ENCODE measurements at places on chromosomes 2 and 18.
A peak's percentile ranks its signal among the peaks of the same experiment; 100 is the strongest.

- no peak for DNase-seq
These were observed 296.5 kb upstream of the THSD7B start for GRCh38 chr2:136468799-136469369.

GRCh38 chr2:232574674-232575403, 24.4 kb downstream of the EIF4E2 start:
- no peak for DNase-seq

- DNase-seq, result no peak
These were observed at the start of gene IL1RN for GRCh38 chr2:113126845-113127645. Gene IL1RN (plus strand): TSS chr2:113127598. CDS start chr2:113127625, 27 bp downstream.

DNA sequence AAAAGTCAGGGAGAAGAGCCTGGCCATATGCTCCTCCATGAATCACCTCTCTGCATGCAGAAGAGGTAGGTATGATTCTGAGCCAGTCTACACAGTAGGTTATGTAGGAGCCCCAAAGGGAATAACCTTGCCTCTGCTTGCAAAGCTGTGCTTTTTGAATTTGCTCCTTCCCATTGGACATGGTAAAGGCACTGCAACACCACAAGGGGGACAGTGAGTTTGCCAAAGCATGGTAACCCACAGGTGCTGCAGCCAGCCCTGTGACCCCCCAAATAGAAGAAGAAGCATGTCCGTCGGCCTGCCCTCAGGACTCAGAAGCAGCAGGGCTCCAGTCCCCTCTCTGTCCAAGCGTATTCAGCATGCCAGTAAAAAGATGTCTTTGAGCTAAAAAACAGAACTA, 51.0 kb upstream of the BCL2L11 start:
- DNase-seq, result no peak

- no peak for DNase-seq
These were observed 232.2 kb downstream of the THSD7B start for GRCh38 chr2:136997557-136997956.

GRCh38 chr2:67516899-67517530, 119.9 kb downstream of the ETAA1 start:
- no peak for DNase-seq

DNA sequence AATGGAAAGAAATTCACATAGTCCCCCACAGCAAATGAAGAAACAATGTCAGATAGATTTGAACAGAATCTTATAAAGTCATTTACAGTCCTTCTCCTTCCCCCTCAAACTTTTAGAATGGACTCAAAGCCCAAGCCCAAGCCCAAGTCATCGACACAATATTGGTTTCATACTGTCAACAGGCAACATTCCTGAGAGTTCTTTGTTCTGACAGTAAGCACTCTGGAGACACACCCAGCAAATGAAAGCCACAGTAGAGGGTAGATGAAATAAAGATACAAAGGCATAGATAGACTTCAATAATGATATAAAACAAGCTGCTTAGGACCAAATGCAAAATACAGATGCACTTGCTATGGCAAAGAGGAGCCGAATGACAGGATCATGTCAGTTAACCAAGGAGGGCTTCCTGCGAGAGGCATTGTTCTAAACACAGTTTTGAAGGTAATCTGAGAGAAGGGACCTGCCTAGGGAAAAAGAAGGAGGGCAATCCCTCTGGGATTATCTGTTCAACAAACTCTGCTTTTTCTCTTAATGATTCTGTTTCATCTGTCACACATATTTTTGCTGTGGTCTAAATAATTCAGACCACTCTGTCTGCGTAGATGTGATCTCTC, 97.1 kb upstream of the MAP4K3 start:
- DNase-seq, result no peak

- DNase-seq, result no peak
These were observed 134.0 kb downstream of the PTGR3 start for GRCh38 chr18:75075016-75075305.

- DNase-seq, result no peak
These were observed 60.6 kb downstream of the IL1R2 start for GRCh38 chr2:102052365-102052764.

- no peak for DNase-seq
These were observed 117.4 kb downstream of the NEB start for GRCh38 chr2:151616760-151617339.

- DNase-seq, result no peak
These were observed 3.7 kb downstream of the DYM start for GRCh38 chr18:49456794-49457193.

DNA sequence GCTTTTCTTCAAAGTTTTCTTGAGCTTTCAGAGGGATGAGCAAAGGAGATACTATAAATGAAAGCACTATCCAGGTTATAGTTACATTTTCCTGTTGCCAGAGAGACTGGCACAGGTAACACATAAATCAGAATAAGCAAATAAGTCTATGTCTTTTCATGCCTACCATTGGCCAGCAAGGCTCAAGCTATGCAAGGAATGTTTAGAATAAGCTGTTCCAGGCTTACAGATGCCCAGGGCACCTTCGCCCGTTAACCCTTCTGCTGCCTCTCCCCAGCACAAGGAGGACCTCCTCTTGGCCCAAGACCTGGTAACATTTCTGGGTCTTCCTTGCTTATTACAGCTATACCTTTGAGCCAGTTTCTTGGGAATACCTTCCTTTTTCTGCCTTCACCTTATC, 233.7 kb upstream of the MEIS1 start:
- DNase-seq, result no peak

GRCh38 chr2:124476291-124476690, 451.2 kb downstream of the CNTNAP5 start:
- no peak for DNase-seq

- peak; percentile 70 for DNase-seq
These were observed 89.6 kb downstream of the ITGB1BP1 start for GRCh38 chr2:9333591-9334171.

DNA sequence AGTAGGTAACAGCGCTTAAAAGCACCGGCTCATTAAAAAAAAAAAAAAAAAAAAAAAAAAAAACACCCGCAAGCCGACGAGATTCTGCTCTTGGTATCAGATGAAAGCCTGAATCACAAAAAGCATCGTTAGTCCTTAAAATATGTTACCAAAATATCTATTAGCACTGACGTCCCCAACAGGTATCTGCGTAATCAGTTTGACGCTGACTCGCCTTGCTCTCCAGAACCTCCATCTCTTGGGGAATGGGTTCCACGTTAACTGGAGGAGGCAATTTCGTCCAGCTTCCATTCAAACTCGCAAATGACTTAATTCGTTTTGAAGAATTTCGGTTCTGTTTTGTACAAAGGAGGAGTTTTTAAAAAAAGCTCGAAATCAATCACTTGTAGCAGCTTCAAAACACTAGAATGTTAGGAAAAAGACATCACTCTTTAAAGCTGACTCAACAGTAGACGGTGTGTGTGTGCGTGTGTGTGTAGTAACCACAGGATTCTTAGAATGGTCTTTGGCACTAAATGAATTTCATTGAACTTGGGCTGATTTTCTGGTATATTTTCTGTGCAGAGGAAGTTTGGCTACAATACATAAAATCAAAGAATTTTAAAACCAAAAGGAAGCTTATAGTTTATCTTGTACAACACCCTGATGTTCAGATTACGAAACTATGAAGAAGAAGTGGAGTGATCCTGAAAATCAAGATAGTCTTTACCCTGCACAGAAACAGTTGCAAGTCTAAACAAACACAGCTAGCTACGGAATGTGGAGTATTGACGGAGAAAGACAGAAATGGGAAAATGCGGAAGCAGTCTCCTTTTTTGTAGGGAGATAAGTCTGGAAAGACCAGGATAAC, 1.1 kb upstream of the PGAP1 start:
- DNase-seq, result no peak

DNA sequence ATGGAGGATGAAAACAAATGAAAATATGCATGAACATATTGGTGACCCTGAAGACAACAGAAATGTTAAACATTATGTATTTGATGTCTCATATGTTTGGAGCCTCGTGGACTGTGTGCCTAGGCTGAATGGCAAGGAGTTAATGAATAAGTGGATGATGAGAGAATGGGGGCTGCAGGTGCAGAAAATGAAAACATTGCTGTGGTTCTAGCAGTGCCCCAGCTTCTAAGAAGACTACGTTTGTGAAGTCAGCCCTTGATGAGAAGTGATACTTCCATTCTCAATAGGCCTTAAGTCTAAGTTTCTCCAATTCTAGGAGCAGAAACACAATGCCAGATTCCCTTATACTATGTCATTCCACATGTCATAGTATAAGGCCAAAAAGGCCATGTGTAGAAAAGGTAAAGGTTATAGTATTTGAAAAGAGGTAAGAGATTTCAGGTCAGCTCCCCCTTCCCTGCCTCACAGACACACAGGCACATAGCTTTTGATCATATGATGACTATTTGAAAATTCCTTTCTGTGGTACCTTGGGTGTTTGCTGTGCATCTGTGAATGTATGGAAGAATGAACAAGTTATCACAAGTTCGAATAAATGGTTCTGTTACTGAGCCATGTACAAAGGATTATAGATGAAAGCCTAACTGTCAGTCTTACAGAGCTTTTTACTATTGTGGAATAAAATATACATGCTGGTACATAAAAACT, 280.8 kb downstream of the SETBP1 start:
- DNase-seq, result no peak

DNA sequence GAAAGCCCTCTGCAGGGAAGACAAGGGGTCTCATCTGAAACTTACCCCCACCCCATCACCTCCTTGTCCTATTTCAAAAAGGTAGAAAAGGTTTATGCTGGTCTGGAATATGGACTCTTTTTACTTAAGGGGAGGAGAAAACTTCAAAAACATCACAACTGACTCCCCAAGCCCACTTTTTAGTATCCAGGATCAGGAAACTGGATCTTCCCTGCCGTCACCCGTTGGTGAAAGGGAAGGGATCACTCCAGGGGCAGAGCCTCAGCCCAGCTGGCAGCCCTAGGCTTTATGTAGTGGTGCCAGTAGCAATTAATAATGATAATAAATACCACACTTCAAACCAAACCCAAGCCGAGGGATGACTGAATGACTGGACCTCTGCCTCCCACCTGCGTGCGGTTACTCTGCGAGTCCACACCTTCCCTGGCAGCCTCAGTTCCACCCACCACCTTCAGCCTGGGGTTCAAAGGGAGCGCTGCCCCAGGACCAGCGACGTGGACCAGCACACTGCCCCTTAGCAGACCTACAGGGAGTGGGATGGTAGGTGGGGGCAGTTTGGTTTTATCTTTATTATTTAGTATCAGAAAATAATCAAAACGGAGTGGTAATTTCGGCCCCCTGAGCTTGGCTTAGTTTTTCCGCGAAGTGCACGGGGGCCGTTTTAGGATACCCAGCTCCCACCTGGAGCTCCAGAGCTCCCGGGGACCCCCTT, 4.9 kb upstream of the GATA6 start:
- no peak for DNase-seq

DNA sequence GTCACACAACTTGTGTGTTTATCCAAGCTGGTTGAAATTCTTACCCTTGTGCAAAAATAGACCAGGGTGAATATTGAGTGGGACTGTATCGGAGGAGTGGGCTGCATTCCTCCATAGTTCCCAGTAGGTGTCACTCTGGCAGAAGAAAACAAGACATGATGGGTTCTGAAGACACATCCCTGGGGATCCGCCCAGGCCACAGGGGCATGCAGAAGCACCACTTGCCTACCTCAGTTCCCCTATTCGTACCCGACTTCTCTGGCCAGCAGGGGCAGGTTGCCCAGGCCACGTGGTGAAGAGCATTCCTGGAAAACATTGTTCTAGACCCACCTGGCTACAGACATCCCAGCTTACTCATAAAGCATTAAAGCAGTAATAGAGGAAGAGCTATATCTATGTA, 168.2 kb downstream of the FAM210A start:
- no peak for DNase-seq

DNA sequence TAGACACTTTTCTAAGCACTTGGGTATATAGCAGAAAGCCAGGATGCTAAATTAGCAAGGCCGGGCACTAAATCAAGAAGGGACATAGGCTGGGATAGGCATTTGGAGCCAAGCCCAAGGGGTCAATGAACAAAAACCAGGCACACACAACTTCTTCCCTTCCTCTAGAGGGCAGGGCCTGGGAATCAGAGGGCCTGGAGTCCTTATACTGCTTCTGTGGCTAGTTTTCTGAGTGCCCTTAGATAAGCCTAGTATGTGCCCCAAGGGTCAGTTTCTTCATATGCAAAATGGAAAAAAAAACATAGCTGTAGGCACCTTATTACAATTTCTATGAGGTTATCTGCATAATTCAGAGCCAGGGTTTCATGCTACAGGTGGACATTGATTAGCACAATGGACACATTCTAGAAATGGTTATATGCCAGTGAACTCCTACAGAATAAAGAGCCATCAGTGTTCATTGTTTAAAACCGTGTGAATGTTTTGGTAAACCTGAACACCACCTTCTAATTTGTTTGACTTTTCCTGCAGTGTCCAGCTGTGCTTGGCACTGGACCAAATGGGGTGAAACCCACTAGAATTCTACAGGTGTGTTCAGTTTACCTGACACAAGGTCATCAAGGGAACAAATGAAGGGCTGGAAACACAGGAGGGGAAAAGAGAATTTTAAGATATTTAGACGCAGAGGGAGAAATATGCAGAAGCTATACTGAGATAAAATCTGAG, 49.6 kb downstream of the PAX8 start:
- DNase-seq, result no peak

DNA sequence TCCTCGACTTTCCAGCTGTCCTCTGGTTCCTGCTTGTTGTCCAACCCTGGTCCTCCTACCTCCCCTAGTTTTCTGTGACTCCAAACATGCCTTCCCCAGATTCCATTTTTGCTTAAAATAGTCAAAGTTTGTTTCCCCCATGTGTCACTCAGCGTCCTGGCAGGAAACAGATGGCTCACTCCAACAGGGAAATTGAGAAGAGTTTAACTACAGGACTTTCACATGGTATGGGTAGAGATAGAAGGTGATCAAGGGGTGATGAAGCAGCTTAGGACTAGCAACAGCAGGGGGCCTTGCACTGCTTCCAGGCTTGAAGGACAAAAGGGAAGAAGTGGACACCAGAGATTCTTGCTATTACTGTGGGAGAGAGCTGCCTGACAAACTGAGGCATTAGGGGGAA, 6.1 kb upstream of the CUL3 start:
- DNase-seq, result no peak

GRCh38 chr2:160006475-160006874, 55.9 kb downstream of the PLA2R1 start:
- DNase-seq, result no peak

GRCh38 chr18:7388741-7389140, 157.9 kb downstream of the LRRC30 start:
- no peak for DNase-seq

- DNase-seq, result no peak
These were observed 73.2 kb downstream of the CERS6 start for GRCh38 chr2:168529054-168529833.

GRCh38 chr2:195471163-195471562, 185.9 kb upstream of the SLC39A10 start:
- DNase-seq, result no peak

GRCh38 chr2:11196246-11196645, 41.0 kb downstream of the SLC66A3 start:
- DNase-seq, result no peak

GRCh38 chr2:120439637-120440384, 93.9 kb downstream of the INHBB start:
- DNase-seq, result no peak

- DNase-seq, result no peak
These were observed 316.4 kb upstream of the ID2 start for GRCh38 chr2:8365331-8365910.

GRCh38 chr18:42719221-42719620, 396.3 kb downstream of the RIT2 start:
- DNase-seq, result no peak

- no peak for DNase-seq
These were observed 56.8 kb downstream of the SH3BP4 start for GRCh38 chr2:235008584-235009044.
